ENCODE measurements at places on chromosomes 16 and 17. TPM values are rescaled to one million over a fixed set of nuclear protein-coding genes. Genes with fewer than 3 reads are reported as not detected.
A peak's percentile ranks its signal among the peaks of the same experiment; 100 is the strongest.

The OR1A1 gene
- not detected for total RNA-seq

DNA sequence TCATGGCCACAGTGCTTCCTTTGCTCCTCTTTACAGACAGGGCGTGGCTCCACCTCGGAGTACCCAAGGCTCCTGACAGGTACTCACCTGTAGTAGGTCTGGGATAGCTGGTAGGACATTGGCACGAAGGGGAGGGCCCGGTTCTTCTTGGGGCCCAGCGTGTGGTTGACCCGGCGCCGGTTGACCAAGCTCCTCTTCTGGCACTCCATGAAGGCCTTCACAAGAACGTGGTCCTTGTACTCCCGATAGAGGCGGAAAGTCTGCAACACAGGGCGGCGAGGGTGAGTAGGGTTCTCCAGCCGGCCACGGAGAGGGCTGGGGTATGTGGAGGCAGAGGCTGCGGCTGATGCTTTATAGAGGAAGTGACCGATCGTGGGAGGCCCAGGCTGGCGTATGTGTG, 69.7 kb downstream of the IL21R start:
- no peak for DNase-seq

DNA sequence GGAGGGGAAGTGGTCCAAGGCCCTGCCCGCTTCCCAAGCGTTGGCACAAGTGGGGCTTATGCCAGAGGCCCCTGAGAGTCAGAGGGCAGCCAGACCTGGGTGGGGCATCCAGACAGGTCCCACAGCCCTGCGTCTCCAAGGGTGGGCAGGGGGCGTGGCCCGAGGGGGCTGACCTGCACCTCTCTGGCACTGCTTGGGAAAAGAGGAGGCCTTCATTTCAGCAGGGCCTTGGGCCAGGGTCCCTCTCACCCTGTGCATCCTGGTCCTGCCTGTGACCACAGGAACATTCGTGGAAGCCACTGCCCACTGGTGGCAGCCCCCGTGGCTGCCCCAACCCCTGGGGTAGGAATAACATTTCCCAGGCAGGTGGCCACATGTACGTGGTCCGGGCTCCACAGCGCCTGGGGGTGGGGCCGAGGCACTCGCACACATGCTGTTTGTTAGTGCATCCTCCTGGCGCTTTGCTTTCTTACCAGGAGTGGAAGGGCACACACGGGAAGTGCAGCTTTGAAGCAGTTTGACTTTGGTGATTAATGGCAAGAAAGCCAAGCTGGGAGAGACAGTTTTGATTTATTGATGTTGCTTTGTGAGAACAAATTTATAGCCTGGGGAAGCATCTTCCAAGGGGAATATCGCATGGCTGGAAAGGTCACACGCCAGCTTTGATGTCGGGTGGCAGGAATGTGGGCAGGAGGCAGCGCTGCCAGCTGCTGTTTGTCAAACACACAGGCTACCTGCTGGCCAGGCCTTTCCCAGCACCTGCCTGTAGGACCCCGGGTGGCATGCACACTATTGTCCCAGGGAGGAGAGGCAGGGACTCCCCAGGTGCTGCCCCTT, 4.3 kb downstream of the CENPX start:
- no peak for DNase-seq

The ERN2 gene
- not detected for total RNA-seq

DNA sequence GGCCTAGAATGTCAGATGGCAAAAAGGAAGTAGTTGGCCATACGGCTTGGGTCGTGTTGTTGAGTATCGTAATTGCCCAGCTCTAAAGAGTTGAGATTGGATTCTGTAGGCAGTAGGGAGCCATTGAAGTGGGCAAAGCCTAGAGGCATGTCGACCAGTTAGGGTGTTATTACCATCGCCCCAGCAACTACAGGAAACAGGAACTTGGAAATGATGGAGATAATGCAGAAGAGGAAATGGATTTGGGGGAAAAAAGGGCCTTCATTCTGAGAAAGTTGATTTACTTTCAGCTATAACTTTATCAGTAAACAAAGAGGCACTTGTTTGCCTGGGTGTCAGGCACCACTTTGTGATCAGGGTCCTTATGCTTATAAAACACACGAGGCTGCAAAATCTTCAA, 52.6 kb downstream of the COX10 start:
- no peak for DNase-seq

DNA sequence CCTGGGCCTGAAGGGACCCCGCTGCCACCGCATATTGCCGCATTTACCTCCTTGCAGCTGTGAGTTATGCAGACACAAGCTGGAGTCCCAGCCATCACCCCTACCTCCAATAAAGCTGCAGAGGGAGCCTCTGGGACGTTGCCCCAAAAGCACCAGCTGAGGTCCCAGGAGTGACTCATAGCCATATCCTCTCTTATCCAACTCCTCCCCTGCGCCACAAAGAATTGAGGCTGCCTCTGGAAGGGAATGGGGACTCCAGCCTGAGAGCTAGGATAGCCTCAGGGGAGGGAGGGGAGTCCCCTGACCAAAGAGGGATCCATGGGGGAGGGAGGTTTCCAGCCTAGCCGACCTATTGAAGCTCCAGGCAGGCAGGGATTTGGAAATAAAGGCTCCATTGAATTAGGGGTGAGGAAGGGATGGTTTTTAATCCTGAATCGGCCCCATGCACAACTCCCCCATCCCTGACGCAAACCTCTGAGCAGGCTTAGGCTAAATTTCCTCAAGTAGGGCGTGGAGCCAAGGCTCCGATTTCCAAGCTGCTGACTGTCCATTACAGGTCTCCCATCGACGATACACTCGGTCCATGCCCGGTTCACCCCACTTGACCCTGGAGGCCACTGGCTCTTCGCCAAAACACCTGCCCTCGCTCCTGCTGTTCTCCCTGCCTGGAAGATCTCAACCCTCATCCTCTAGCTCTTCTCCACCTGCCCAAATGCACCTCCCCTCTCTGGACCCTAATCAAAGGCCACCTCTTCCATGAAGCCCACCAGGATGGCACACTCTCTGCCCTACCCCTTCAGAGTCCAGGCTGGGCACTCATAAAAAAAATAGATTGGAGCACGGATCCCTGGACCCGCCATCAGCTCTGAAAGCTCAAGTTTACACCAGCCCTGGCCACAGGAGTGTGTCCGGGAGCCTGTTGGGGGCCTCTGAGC, 27.5 kb downstream of the PIMREG start:
- DNase-seq: no peak

GRCh38 chr16:86558355-86559193, 3.5 kb upstream of the MTHFSD start:
- no peak for DNase-seq

The SOST gene
- total RNA-seq: not detected

The CCDC92B gene
- total RNA-seq: 0.11 TPM

GRCh38 chr16:50025537-50025931, 509 bp downstream of the CNEP1R1 start:
- DNase-seq: peak; percentile 18

- DNase-seq: no peak
These were observed 16.0 kb upstream of the OR1F1 start for GRCh38 chr16:3171855-3172593.

DNA sequence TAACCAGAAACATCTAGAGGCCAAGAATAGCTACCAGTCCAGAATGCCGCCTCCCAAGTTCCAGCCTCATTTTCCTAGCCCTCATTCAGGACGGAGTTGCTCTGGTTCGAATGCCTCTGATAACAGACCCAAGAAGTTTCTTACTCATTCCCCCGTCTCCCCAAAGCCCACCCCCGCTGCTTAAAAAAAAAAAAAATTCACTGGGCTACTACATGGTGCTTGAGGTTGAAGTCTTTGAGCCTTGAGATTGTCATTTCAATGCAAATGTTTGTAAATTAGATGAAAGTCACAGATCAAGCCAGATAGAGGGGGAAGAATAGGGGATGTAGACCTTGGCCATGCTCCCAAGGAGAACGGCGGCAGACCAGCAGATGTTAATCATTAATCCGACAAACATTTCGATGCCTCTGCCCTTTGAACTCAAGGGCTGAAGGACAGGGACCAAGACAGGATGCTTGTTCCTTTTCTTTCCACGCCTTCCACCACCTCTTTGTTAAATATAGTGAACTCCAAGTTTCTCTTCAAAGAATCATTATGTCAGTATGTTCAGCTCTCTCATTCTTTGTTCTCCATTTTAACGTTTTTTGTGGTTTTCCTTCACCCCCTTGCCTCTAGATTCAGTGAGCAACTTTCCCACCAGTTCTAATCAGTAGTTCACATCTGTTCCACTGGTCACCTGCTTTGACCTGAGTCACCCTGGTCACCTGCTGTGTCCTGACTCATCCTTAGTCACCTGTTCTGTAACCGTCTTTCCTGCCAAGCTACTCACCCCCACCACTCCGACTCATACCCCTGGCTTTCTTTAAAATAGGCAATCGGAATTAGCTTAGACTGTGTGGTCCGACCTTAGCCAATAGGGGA, 190.3 kb downstream of the CPPED1 start:
- no peak for DNase-seq

GRCh38 chr16:19844945-19845641, 39.6 kb downstream of the GPRC5B start:
- DNase-seq: no peak

DNA sequence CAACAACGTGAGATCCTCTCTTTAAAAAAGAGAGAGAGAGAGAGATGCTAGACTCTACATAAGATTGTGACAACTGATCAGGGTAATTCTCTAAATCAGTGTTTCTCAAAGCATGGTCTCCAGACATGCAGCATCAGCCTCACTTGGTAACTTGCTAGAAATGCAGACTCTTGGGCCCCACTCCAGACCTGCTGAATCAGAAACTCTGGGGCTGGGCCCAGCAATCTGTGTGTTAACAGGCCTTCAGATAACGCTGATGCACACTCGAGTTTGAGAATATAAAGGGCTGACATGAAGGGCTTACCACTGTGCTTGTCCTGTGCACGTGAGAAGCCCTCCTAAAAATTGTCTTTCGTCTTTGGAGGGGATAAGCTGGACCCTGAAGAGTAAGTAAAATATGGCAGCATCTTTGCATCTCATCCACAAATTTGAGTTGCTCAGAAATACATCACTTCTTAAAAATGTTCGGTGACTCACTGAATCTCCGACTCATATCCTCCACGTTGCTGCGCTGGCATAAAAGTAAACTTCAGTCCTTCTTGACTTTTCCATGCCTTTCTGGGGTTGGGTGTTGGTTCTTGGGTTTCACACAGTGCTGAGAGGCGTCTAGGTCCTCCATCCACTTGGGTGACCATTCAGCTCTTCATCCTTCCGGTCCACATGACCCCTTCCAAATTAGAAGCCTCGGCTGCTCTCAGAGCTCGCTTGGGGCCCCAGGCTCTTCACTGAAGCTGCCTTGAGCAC, 26.1 kb upstream of the KDM8 start:
- no peak for DNase-seq

The NPB gene
- 0.28 TPM for total RNA-seq

DNA sequence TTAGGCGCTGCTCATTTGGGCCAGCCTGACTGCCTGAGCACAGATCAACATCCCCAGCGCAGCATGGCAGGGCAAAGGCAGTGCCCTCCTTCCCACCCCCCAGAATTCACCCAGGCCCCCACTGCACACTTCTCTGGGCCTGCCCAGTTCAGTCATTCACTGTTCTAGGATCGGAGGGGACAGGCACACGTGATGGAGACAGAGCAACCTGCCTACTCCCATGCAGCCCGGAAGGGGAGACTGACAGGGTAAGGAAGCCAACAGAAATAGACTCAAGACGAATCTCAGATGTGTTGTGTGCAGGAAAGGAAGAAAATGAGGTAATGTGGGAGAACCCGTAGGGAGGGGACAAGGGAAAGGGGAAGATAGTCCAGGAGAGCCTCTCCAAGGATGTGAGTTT, 59.2 kb upstream of the LYRM9 start:
- no peak for DNase-seq

- DNase-seq: no peak
These were observed 35.8 kb downstream of the GP2 start for GRCh38 chr16:20291208-20292206.

DNA sequence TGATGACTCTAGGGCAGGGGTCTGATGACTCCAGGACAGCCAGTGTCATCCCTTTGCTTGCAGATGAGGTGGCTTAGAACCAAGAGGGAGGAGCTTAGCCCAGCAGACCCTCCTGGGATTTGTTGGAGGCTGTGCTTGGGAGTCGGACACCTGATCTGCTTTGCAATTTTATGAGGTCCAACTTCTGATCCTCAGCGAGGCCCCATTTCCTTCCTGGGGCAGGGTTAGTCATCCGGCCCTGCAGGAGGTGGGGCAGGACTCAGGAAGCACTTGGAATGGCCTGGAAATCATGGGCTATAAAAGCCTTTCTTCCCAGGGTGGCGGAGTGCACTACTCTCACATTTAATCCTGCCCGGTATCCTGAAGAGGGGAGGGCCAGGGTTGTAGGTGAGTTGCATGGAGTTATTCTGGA, 168.5 kb downstream of the MSI2 start:
- DNase-seq: no peak

DNA sequence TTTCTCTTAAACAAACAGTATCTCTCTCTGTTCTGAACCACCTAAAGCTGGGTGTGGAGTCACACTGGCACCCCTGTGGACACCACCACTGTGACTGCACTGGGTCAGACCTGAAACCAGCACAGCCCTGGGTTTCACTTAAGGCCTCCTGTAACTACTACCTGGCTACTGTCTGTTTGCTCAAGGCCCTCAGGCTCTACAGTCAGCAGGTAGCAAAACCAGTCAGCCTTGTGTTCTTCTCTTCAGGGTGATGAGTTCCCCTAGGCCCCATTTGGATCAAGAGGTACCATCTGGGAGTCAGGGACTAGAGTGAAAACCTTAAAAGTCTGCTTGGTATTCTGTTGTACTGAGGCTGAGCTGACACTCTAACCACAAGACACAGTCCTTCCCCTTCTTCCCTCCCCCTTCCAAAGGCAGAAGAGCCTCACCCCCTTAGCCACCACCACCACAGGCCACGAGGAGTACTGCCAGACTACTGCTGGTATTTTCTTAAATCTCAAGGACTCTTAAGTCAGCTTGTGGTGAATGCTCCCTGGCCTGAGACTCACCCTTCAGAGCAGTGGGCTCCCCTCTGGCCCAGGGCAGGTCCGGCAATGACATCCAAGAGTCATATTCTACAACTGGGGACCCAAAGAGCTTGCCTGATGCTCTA, 153.2 kb upstream of the MON1B start:
- no peak for DNase-seq

DNA sequence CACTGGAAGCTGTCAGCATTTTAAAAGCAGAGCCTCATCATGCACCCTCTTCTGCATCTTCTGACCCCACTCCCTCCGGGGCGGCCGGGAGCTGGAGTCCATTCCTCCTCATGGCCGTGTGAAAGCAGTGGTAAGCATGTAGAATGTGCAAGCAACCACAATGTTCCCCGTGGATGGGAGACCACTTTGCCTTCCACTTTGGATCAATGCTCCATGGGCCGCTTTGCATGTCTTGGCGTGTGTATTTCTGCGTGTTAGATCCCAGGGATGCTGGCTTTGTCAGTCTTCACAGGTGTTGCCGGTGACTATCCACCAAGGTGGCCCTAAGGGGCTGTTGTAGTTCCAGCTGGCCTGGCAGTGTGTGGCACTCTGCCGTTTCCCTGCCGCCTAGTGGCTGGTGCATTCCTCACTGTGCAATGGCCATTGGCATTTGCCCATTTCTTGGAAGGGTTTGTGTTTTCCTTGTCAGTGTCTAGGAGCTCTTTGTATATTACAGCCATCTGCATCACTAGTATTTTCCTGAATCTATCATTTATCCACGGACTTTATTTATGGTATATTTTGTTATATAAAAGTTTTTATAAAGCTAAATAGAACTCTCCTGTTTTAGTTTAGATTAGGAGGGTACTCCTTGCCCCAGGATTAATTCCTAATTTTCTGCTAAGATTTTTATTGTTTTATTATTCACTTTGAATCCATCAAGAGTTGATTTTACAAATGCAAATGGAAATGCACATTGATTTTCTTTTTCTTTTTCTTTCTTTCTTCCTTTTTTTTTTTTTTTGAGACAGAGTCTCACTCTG, 5.8 kb upstream of the ALDH3A1 start:
- no peak for DNase-seq

GRCh38 chr17:2701996-2702741, 9.4 kb downstream of the CLUH start:
- DNase-seq: no peak

The MPP2 gene
- total RNA-seq: 1.4 TPM
